ENCODE measurements at places on chromosomes 3 and 15.

DNA sequence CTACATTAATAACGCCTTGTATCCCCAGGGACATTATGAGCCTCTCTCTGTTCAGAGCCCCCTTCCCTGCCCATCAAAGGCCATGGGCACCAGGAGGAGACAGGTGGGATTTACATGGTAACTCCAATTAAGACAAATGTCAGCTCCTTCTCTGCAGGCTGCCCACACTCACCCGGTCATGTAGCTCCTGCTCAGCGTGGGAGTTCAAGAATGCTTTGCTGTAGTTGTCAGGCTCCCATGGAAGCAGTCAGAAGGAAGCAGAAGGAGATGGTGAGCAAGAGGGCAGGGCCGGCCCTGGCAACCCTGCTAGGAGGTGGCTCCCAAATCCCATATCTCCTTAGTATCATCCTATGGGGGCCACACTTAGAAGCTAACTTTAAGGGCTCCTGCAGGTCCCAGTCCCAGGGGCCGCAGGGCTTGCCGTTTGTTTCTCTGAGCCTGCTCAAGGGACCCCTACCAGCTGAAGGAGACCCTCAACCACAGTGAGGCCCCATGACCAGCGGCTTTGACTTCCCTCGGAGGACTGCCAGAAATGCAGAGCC, 218.4 kb upstream of the TLE3 start:
- no peaks in the 10 kb centered on the region for H3K36me3 ChIP-seq
- H3K4me1 ChIP-seq, result peaks cover 6% of the 10 kb centered on the region
- H3K27me3 ChIP-seq, result peaks cover 72% of the 10 kb centered on the region
- no peak overlapping the region for H3K27ac ChIP-seq

DNA sequence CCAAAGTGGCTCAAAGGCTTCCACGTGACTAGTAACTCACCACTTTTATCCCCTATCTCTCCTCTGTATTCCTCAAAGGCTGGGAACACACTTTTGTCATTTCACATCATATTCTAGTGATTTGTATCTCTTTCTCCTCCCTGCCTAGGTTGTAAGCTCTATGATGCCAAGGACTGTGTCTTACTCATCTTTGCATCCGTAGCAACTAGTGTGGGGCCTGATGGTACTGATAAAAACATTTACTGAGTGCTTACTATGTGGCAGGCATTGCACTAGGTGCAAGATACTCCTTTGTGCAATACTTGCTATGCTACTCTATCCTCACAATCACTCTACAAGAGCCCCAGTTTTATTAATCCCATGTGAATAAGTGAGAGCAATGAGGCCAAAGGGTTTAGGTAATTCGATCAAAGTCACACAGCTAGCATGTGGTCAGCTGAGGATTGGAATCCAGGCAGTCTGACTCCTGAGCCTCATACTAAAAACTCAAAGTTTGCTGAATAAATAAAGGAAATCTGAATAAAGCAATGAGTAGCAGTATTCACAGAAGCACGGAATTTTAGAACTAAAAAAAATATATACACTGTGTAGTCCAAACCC, 342.6 kb upstream of the ICE2 start:
- H3K27me3 ChIP-seq, result no peaks in the 10 kb centered on the region
- H3K27ac ChIP-seq, result no peak overlapping the region
- H3K4me3 ChIP-seq, result no peak overlapping the region
- DNase-seq, result no peak
- no peaks in the 10 kb centered on the region for H3K4me1 ChIP-seq
- no peaks in the 10 kb centered on the region for H3K36me3 ChIP-seq

- H3K27me3 ChIP-seq, result no peaks in the 10 kb centered on the region
- no peak overlapping the region for H3K4me3 ChIP-seq
- H3K4me1 ChIP-seq, result no peaks in the 10 kb centered on the region
- DNase-seq, result no peak
- no peak overlapping the region for H3K27ac ChIP-seq
Observed at GRCh38 chr15:39145854-39146625, 434.8 kb upstream of the THBS1 start.

- H3K27ac ChIP-seq, result peak overlapping the region; percentile 90
- H3K27me3 ChIP-seq, result peaks cover 54% of the 10 kb centered on the region
- peaks cover 29% of the 10 kb centered on the region for H3K4me1 ChIP-seq
- peak overlapping the region; percentile 87 for H3K4me3 ChIP-seq
- no peaks in the 10 kb centered on the region for H3K36me3 ChIP-seq
Observed at GRCh38 chr3:79019137-79019923, 748.5 kb downstream of the ROBO1 start.

DNA sequence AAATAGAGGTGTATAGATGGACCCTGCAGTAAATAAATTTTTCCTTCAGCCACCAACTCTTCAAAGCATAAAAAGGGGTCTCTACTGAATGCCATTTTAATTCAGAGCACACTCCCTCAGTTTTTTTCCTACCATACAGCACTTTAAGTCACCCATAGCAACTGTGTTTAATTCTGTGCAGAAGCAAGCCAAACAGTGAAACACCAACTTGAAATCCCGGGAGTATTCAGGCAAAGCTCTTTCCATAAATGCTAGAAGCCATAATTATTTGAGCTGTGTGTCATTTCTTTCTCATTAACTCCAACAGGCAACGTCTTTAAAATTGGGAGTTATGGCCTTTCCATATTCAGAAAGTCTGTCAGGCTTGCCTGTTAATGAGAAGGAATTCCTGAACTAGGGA, 562.1 kb downstream of the GRM7 start:
- H3K36me3 ChIP-seq, result no peaks in the 10 kb centered on the region
- no peak overlapping the region for H3K27ac ChIP-seq
- no peak overlapping the region for H3K4me3 ChIP-seq
- DNase-seq, result no peak

DNA sequence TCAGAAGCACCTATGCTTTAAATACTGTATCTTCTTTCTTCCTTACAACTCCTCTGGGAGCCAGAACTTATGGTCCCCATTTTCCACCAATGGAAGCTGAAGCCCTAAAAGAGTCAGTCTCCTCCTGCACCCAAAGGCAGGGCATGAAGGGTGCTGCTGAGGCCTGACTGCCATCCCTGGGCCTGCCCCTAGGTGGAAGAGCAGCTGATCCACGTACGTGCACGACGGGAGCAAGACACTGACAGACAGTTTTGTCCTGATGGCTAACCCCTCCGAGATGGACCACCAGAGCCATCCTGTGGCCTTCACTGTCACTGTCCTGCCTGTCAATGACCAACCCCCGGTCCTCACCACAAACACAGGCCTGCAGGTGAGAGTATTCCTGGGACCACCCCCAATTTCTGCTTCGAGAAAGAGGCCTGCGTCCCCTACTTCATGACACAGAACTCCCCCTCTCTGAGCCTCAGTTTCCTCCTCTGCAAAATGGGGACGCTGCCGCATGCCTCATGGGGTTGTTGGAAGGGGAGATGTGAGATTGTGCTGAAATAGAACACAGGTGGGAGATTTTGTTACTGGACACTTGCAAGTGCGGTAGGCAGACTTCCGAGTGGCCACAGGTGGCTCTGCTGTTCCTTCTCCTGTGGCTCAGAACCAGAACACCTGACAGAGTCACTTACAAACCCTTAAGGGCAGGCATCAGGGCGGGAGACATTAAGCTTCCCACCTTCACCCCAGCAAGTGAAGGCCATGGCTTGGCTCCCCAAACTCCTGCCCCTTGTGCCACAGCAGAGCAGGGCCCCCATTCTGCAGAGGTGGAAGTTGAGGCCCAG, 175.4 kb downstream of the TBC1D2B start:
- peaks cover 5% of the 10 kb centered on the region for H3K27me3 ChIP-seq
- H3K36me3 ChIP-seq, result no peaks in the 10 kb centered on the region
- DNase-seq, result no peak
- no peak overlapping the region for H3K4me3 ChIP-seq
- H3K27ac ChIP-seq, result no peak overlapping the region
- H3K4me1 ChIP-seq, result no peaks in the 10 kb centered on the region

DNA sequence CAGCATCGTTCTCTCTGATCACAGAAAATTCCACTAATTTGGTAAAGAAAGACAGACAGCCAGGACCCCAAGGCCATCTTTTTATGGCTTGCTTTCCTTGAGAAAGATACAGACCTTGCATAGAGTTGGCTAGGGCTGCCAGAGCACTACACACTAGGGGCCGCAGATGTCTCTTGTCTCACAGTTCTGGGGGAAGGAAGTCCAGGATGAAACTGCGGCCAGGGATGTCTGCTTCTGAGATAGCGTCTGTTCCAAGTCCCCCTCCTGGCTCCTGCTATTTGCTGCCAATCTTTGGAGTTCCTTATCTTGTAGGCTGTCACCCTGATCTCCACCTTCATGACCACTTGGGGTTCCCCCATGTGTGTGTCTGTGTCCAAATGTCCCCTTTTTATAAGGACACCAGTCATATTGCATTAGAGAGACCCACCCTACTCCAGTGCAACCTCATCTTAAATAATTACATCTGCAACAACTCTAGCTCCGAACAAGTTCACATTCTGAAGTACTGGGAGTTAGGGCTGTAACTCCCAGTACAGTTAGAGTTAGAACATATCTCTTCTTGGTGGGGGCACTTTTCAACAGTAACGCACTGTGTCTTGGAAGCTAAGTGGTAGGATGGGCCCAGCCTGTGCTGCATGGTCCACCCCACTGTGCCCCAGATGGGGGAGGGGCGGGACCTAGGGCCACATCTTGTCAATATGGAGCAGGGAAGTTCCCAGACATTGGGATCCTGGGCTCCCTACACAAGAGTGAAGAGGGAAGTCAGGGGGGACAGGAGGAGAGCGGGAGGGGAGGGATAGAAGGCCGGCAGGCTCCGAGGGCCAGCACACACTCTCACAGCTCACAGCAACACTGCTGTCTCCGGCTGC, 42.2 kb downstream of the KLF15 start:
- H3K27me3 ChIP-seq, result no peaks in the 10 kb centered on the region
- DNase-seq, result no peak
- H3K36me3 ChIP-seq, result no peaks in the 10 kb centered on the region
- no peak overlapping the region for H3K4me3 ChIP-seq
- H3K4me1 ChIP-seq, result no peaks in the 10 kb centered on the region

GRCh38 chr3:65548848-65549625, 489.7 kb downstream of the MAGI1 start:
- H3K36me3 ChIP-seq, result no peaks in the 10 kb centered on the region
- DNase-seq, result peak; percentile 45
- H3K27me3 ChIP-seq, result no peaks in the 10 kb centered on the region
- peaks cover 70% of the 10 kb centered on the region for H3K4me1 ChIP-seq
- peak overlapping the region; percentile 79 for H3K27ac ChIP-seq

- H3K36me3 ChIP-seq, result no peaks in the 10 kb centered on the region
- no peak overlapping the region for H3K4me3 ChIP-seq
- peaks cover 26% of the 10 kb centered on the region for H3K27me3 ChIP-seq
- DNase-seq, result no peak
- no peak overlapping the region for H3K27ac ChIP-seq
Observed at GRCh38 chr3:137612291-137612690, 151.8 kb upstream of the SOX14 start.

Measured in left ventricle myocardium inferior (tissue), 1 donor.